RPMI7951 (cell line): ENCODE measurements at places on chromosomes 3 and 15. TPM values are rescaled to one million over a fixed set of nuclear protein-coding genes. Genes with fewer than 3 reads are reported as not detected.
A peak's percentile ranks its signal among the peaks of the same experiment; 100 is the strongest.

The TJP1 gene
- 28.1 and 31.6 TPM in 2 replicates for total RNA-seq

The UBL7 gene
- total RNA-seq = 96.5 and 121 TPM in 2 replicates

The IGSF10 gene
- 0.36 and 0.59 TPM in 2 replicates for total RNA-seq

The PTPRG gene
- total RNA-seq = 43.0 and 44.9 TPM in 2 replicates

The LRRC15 gene
- 93.4 and 95.0 TPM in 2 replicates for total RNA-seq

The FOXL2NB gene
- total RNA-seq = under 0.01 TPM in 1 of 2 replicates, not detected in the other

The GRAMD2A gene
- not detected in 2 replicates for total RNA-seq

The ALPK3 gene
- total RNA-seq = 0.10 and 0.12 TPM in 2 replicates

The BUB1B gene
- total RNA-seq = 108 and 126 TPM in 2 replicates

The NMNAT3 gene
- 0.29 and 1.9 TPM in 2 replicates for total RNA-seq

The RNU6-1 gene
- total RNA-seq = not detected in 2 replicates

The FYCO1 gene
- total RNA-seq = 6.4 and 6.6 TPM in 2 replicates

The PLA2G4F gene
- not detected in 2 replicates for total RNA-seq

- no peak for DNase-seq
Observed at GRCh38 chr15:63473749-63473998, 30.7 kb upstream of the USP3 start.

- no peak for DNase-seq
Observed at GRCh38 chr3:96958856-96959255, 144.5 kb downstream of the EPHA6 start.

DNA sequence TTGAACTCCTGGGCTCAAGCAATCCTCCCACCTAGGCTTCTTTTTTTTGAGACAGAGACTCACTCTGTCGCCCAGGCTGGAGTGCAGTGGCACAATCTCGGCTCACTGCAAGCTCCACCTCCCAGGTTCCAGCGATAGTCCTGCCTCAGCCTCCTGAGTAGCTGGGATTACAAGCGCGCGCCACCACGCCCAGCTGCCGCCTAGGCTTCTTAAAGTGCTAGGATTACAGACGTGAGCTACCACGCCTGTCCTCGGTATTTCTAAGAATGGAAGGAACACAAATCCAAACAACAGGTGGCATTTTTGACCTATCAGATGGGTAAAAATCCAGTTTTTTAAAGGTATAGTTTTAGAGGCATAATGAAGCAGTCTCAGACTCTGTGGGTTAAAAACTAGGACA, 113.8 kb downstream of the ANP32A start:
- DNase-seq = no peak

DNA sequence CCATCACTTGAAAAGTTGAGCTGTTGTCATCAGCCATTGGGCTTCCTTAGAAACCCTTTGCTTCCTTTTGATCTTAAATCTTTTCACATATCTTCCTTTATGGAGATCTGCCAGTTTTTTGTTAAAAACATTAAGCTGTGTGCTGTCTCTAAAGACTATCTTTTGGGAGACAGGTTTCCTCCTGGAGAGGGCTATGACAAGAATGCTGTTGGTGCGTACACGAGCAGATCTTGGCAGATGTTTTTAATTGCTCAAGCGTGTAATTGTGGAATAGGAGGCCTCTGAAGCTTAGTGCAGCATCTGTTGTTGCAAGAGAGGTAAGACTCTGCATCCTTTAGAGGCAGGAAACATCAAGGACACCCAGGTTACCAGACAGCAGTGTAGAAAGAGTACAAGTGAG, 56.8 kb downstream of the PHLDB2 start:
- DNase-seq = peak; percentile 65

- DNase-seq = no peak
Observed at GRCh38 chr3:37229291-37229690, 54.9 kb upstream of the LRRFIP2 start.

- peak; percentile 10 for DNase-seq
Observed at GRCh38 chr3:113968986-113969385, 21.2 kb downstream of the ZDHHC23 start.

- DNase-seq = no peak
Observed at GRCh38 chr3:52291508-52292181, 4.0 kb downstream of the GLYCTK start.

- DNase-seq = no peak
Observed at GRCh38 chr15:35358824-35359223, 187.1 kb downstream of the DPH6 start.

DNA sequence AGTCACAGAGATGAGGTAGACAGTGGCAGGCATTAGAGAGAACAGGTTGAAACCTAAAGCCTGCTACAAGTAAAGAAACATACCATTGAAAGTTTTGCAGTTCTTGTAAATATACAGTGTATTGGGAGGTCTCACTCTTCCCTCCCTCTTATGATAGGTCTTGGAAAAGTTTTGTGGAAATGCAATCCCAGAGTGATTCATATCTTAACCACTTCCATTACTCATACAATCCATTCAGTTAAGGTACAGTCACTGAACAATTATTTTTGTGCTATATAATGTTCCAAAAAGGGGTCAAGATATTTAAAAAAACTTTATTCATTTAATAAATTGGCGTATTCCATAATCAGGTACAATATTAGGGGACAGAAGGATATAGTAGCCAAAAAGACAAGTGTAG, 737.7 kb upstream of the ALCAM start:
- DNase-seq = peak; percentile 66

GRCh38 chr3:105653166-105653565, 215.6 kb downstream of the CBLB start:
- DNase-seq = no peak

GRCh38 chr3:179455954-179456353, 4.7 kb upstream of the GNB4 start:
- no peak for DNase-seq

GRCh38 chr3:51964521-51964920, 2.7 kb downstream of the PCBP4 start:
- DNase-seq = no peak

DNA sequence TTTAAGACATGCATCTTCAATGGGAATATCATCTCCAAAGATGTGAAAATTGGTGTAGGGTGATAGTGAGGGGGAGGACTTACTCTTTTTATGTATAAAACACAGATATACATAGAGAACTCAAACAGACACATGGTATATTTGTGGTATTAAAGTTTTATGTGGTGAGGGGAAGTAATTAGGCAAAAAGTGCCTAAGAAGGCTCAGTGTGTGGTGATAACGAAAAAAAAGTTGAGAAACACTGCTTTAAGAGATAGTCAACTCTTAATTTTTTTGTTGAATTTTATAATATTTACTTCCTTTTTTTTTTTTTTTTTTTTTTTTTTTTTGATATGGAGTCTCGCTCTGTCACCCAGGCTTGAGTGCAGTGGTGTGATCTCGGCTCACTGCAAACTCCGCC, 174.2 kb upstream of the FRMD4B start:
- DNase-seq = no peak

- no peak for DNase-seq
Observed at GRCh38 chr3:81003008-81003645, 758.3 kb downstream of the GBE1 start.

GRCh38 chr3:176814285-176814684, 383.0 kb downstream of the TBL1XR1 start:
- peak; percentile 10 for DNase-seq

- no peak for DNase-seq
Observed at GRCh38 chr3:186411994-186412393, 50.0 kb upstream of the DGKG start.

DNA sequence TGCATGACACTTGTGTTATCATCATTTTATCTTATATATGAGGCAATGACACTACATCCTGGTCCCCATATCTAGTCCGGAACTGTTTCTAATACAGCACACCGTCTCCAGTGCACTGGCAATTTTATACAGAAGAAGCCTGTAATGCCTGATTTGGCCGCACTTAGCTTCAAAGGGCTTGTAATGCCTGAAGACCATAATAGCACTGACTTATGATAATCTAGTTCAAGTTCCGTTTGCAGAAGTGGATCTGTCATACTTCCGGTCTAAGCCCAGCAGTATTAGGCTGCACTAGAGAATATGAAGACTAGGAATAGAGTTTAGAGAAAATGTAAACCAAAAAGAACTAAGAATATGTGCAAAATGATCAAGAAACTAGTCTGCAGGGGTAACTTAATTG, 1.3 kb downstream of the BNIP2 start:
- peak; percentile 16 for DNase-seq

DNA sequence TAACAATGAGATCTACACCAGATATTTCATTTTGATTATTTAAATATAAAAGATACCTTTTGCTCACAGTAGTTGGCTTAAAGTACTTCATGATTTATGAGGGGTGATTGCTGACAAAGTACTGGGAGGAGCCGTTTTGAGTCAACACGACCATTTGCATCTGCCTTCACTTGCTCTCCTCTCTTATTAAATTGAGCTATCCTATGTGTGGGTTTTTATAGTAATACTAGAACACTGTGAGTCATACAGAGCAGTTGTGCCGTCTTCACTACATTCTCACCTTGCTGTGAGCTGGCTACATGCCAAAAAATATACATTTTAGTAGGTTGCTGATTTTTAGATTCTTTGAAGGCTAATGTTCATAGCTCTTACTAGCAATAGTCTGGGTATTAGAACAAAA, 161.2 kb downstream of the ALCAM start:
- peak; percentile 25 for DNase-seq

DNA sequence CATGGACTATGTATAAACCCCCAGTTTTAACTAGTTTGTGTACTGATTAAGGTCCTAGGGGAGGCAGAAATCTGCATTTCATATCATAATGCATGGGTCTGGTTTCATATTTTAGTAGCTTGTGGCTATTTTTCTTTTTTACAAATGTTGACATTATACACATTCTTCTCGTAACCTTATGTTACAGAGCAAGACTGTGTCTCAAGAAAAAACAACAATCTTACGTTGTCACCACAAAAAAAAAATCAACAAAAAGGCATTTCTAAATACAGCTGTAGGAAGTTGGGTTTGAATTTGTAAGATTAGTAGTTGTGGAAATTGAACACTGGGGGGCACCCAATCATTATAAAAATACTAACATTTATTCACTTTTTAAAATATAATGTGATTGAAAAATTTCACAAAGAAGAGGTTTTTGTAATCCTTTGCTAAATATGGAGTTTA, 17.9 kb downstream of the SERP1 start:
- peak; percentile 33 for DNase-seq

GRCh38 chr3:134810052-134810435, 15.0 kb downstream of the EPHB1 start:
- DNase-seq = no peak

- no peak for DNase-seq
Observed at GRCh38 chr15:73264881-73265280, 103.9 kb downstream of the HCN4 start.
